ENCODE measurements at places on chromosomes 2 and 18. TPM values are rescaled to one million over a fixed set of nuclear protein-coding genes. Genes with fewer than 3 reads are reported as not detected.
A peak's percentile ranks its signal among the peaks of the same experiment; 100 is the strongest.

The SERPINB12 gene
- polyA plus RNA-seq: not detected

The SH3RF3 gene
- polyA plus RNA-seq: 5.8 TPM

The IL36B gene
- polyA plus RNA-seq: not detected

The MYCN gene
- 34.4 TPM for polyA plus RNA-seq

The LYPD6B gene
- 31.8 TPM for polyA plus RNA-seq

The NDUFV2 gene
- 127 TPM for polyA plus RNA-seq

The SERPINB4 gene
- not detected for polyA plus RNA-seq

The GPR45 gene
- polyA plus RNA-seq: 0.11 TPM

The ACTR1B gene
- 65.4 TPM for polyA plus RNA-seq

GRCh38 chr18:2967820-2968219 is 45.1 kb downstream of the LPIN2 start:
- DNase-seq: no peak

DNA sequence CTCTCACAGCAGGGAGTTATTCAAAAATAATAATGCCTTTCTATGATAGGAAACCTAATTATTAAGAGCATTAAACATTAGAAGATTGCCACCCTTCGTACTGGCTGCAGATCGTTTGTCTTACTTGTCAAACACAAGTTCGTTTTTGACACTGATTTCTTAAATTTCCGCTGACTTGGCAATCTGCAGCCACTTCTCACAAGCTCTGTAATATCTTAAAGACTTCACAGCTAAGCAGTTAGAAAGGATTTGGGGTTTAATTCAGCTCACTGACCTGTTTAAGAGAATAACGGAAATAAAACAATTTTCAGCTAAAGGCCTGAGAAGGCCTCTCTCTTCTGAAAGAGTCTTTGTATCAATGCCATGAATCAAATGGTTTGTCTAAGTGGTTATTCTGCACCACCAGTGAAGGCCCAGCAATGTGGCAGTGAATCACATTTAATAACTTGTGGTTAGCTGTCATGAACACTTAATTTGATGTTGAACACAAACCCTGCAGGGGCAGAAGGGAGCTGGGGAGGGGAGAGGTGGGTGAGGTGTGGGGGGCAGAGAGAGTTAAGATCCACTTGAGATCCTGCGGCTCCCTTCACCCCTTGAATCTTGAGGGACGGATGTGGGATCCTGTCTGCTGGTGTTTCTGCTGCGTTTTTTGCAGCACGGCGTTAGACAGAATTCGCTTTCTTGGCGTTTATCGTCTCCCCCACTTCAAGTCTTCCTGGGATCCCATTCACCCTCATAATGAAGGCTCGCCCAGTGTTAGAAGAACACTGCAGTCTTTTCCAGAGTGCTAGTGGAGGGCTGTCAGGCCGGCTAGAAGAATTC is 145.4 kb upstream of the SATB2 start:
- DNase-seq: no peak

- DNase-seq: no peak
Observed at GRCh38 chr2:147789287-147789686, 55.5 kb upstream of the ACVR2A start.

GRCh38 chr18:6357668-6358067 is 57.0 kb downstream of the L3MBTL4 start:
- DNase-seq: no peak

- DNase-seq: no peak
Observed at GRCh38 chr2:190670182-190670946, 21.5 kb downstream of the NAB1 start.

DNA sequence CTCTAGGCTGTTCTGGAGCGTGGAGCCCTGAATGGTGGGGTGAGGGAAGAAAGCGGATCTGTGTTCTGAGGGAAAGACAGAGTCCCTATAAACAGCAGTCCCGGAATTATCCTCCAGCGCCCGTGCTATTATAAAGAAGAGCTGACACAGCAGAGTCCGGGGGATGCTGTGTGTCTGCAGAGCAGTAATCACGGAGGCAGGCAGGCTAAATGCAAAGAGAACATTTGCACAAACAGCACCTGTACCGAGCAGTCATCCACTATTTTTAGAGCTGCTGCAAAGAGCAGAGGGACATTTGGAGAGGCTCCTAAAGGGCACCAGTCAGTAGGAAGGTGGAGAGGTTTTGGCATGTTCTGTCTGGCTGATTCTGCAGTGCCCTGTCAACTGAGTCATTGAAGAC is 293.8 kb upstream of the SLC14A2 start:
- no peak for DNase-seq

GRCh38 chr2:211730215-211730614 is 808.4 kb downstream of the ERBB4 start:
- DNase-seq: no peak

DNA sequence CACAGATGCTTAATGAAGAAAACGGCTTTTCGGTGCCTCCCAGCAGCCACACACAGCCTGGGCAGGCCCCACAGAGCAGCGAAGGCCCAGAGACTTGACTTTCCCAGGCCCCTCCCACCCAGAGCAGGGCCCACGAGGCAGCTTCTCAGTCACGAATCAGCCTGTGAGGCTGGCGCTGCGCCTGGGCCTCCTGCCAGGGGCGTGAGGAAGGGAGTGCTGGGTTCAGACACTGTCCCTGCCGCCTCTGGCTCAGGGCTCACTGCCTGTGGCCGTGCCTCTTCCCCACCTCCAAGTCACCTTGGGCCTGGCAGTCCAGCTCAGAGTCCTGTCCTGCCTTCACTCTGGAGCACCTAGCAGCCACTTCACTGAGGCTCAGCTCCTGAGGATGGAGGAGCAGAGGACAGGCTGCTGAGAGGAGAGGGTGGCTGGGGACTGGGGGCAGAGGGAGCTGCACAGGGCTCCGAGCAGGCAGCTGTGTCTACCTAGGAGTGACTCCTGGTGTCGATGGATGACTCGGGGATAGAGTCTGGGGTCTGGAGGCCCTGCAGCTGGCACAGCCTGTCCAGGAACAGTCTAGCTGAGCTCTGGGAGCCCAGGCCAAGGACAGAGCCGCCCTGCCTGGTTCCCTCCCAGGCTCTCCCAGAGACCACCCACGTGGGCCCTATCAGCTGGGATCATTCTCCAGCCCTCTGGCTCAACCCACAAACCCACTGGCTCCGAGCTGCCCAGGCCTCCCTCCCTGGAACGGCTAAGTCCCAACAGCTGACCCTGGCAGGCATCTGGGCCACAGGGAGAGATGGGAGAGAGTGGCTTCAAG is 36.4 kb upstream of the FOSL2 start:
- peak; percentile 49 for DNase-seq

- no peak for DNase-seq
Observed at GRCh38 chr2:54618646-54619565, 104.6 kb upstream of the EML6 start.

- no peak for DNase-seq
Observed at GRCh38 chr2:156456616-156457015, 20.4 kb downstream of the GPD2 start.

- DNase-seq: no peak
Observed at GRCh38 chr2:129179199-129179598, 800.3 kb upstream of the RAB6C start.

- no peak for DNase-seq
Observed at GRCh38 chr2:187519419-187520120, 34.7 kb downstream of the TFPI start.
